Tibial artery (tissue), 4 donors: ENCODE measurements at places on chromosomes 11 and 22.

- DNase-seq, result no peak
These were observed 366.8 kb downstream of the SHANK2 start for GRCh38 chr11:70885281-70886231.

- DNase-seq, result peak; percentile 73
These were observed 2.5 kb downstream of the KCNJ4 start for GRCh38 chr22:38452373-38453065.

GRCh38 chr22:33639588-33640254 is 280.6 kb downstream of the LARGE1 start:
- DNase-seq, result no peak

- no peak for DNase-seq
These were observed 1356.2 kb downstream of the TBC1D22A start for GRCh38 chr22:48118654-48119053.

GRCh38 chr11:111044751-111045406 is 200.6 kb upstream of the POU2AF2 start:
- no peak for DNase-seq

- peak; percentile 39 for DNase-seq
These were observed 30.7 kb downstream of the PDE2A start for GRCh38 chr11:72643547-72643946.

GRCh38 chr11:130623670-130624668 is 175.5 kb downstream of the ADAMTS15 start:
- DNase-seq, result no peak

- no peak for DNase-seq
These were observed 31.2 kb upstream of the B3GAT1 start for GRCh38 chr11:134443246-134443645.

DNA sequence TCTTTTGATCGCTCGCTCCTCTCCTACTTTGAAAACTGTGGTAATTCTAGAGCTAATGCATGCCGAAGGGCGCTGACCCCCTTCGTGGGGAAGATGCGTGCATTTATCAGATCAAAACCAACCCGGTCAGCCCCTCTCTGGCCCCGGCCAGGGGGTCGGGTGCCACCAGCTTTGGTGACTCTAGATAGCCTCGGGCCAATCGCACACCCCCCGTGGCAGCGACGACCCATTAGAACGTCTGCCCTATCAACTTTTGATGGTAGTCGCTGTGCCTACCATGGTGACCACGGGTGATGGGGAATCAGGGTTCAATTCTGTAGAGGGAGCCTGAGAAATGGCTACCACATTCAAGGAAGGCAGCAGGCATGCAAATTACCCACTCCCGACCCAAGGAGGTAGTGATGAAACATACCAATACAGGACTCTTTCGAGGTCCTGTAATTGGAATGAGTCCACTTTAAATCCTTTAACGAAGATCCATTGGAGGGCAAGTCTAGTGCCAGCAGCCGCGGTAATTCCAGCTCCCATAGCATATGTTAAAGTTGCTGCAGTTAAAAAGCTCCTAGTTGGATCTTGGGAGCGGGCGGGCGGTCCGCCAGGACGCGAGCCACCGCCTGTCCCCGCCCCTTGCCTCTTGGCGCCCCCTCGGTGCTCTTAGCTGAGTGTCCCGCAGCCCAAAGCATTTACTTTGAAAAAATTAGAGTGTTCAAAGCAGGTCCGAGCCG is 3898.2 kb upstream of the OR11H1 start:
- no peak for DNase-seq

DNA sequence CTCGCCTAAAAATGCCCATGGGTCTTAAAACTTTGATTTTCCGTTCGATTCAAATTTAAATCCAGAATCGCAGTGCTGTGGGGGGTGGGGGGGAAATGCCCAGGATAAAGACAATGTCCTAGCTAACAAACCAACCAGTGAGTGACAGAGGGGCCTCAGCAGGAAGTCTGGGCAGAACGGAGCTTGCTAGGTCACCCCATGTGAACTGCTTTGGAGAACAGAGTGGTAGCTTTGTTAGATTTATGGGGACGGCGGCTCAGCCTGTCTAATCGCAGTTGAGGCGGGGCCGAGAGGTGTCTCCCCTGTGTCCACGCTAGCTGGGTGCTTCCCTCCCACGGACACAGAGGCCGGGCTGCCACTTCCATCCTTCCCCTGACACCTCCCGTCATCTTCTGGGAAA is 243.9 kb downstream of the CTTN start:
- DNase-seq, result no peak

DNA sequence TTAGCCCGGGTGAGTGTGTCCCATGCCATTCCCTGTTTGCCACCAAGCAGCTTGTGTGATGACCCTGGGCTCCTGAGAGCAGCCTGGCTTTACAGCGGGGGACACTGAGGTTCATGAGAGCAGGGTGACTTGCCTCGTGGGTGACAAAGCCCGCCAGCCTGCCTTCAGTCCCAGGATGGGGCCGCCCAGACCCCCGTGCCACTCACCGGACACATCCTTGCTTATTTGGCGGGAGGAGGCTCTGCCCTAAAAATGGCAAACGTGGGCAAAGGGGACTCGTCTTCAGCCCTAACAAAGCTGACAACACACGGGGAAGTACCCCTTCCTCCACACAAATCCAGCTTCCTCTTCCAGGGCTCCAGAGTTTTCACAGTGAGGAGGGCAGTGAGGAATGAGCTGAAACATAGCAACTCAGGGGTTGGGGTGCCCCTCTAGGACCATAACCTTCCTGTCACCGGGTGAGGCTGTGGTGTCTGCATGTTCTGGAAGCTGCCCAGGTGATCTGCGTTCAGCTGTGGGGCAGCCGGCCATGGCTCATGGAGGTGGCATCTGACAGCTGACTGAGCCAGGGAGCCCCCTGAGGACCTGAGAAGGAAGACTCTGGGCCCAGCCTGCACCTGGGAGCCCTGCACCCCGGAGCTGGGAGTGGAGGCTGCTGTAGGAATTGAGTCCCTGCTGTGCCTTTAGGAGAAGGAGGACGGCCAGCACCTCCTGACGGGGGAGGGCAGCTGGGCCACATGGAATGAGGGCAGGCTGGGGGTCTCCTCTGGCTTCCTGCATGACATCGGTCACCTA is 16.7 kb downstream of the RIBC2 start:
- peak; percentile 58 for DNase-seq

DNA sequence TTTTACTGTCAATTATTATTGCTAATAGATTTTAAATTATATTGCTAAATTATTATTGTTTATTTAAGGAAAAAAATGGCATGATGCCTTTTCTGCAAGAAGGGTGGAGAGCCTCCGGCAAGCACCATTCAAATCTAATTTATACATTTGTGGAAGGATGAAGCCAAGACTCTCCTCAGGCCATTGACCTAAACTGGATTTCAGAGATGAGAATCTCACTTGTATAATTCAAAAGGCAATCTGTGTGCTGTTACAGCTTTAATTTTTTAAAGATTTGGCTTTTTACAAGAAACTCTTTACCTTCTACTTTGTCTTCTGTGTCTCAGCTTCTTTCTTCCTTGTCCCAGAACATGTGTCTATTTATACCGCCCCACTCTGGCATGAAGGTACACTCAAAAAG is 722.5 kb downstream of the ETS1 start:
- no peak for DNase-seq

DNA sequence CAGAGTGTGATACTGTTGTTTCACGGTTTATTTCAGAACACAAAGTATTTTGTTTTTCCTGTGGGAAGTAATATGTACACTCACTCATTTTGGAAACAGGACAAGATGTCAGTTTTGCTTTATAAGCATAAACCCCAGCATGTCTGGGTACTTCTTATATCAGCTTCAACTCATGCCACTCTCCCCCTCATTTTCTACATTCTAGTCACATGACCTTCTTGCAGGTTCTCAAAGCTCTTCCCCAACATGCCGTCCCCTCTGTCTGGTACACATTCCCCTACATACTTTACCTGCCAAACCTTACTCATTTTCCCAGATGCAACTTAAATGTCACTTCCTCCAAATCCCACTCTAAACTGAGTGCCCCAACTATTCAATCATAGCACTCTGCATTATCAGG is 1.6 kb upstream of the CTR9 start:
- DNase-seq, result no peak

DNA sequence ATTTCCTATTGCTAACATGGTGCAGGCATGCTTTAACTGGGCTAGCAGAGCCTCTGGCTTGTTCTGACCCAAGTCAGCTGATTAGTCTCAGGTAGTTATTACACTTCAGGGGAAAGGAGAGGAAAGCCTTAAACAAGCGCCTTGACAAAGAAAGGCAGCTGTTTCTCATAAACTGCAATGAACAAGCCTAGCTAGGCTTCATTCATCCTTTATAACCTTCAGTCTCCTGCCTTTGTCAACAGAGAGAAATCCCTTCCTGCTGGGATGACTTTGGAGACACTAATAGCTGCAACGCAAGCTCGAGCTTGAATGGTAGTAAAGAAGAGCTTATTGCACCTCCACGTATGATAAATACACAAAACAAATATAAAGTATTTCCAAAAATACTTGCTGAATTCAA is 68.4 kb downstream of the CCDC34 start:
- DNase-seq, result no peak
